CD4-positive, alpha-beta T cell (primary cell): ENCODE measurements at places on chromosomes 1 and 21.

GRCh38 chr1:192809307-192810252, 741 bp downstream of the RGS2 start:
- peak; percentile 52 for DNase-seq

DNA sequence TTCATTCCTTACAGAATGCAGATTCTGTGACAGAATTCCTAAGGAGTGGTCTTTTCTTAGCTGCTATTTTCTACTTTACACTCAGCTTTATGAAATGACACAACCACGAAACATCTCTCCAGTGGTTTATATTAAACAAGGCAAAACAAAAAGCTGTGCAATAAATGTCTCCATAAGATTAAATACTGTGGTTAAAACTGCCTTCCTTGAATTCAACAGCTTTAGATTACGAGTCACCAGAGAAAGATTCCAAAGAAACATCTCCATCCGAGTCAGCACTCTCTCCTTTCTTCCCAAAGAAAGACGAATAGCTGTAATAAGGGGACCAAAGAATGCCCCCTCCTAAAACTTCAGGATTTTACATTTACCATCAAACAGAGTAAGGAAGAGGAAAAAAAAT, 4.6 kb upstream of the C1orf87 start:
- DNase-seq = no peak

DNA sequence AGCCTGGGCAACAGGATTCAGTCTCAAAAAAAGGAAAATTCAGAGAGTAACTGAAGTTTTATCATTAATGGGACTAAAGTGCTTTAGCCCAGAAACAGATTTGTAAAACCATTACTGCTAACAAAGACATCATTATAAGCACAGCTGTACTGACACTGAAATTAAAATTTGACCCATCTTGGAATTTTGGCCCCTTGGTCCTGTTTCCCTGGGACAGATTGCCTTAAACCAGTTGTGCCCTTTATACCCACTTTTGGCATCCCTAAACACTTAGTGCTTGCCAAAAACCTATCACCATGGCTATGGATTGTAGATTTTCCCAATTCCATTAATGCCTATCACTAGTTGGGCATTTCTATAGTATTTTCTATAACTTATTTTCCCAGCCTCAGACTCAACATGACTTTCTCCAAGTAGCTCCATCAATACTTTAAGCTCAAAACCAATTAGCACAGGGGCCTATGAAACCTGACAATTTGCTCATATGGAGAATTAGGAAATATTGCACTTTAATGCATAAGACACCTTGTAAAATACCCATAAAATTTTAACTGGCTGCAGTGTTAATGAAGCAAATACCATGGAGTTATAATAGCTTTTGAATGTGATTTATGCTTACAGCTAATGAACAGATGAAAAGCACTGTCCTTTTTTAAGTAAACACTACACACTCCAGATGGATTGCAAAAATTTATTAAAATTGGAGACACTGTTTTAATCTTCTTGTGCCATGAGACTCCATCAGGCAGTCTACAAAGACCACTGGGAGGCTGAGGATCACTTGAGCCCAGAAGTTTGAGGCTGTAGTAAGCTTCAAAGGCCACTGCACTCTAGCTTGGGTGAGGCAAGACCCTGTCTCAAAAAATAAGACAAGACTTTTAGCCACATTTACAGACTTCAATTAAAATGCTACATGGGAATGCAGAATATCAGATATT, 4.3 kb downstream of the GAS5 start:
- no peak for DNase-seq

DNA sequence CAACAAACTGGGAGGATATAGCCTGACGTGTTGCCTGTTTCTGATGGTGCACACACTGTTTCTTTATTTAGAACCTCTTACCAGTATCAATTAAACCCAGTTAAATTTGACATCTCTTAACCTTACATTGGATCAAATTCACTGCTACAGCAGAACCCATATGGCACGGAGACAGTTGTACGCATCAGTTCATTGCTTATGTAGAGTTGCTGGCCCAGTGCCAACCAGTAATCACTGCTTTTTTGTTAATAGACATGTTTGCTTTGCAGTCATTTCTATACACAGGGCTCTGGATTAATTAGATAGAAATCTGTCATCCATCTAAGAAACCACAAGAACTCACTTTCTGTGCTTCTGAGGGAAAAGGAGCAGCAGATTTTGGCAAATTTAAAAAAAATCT, 154.0 kb downstream of the RWDD3 start:
- no peak for DNase-seq

DNA sequence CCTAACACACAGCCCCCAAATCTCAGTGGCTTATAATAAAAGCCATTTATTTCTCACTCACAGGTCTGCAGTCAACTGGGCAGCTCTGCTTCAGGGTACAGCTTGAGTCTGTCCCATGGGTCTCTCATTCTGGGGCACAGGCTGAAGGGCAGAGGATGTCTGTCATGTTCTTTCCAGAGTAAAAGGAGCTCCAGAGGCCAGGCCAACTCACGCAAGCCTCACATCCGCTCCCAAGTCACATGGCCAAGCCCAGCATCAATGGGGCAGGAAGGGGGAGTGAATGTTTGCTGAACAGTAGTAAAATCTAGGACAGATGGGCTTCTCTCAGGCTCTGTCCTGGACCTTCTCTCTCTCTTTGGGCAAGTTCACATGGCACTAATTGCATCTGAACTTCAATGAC, 7.1 kb upstream of the SSBP3 start:
- DNase-seq = peak; percentile 58

- DNase-seq = no peak
Observed at GRCh38 chr1:173474097-173474779, 2.9 kb upstream of the PRDX6 start.

DNA sequence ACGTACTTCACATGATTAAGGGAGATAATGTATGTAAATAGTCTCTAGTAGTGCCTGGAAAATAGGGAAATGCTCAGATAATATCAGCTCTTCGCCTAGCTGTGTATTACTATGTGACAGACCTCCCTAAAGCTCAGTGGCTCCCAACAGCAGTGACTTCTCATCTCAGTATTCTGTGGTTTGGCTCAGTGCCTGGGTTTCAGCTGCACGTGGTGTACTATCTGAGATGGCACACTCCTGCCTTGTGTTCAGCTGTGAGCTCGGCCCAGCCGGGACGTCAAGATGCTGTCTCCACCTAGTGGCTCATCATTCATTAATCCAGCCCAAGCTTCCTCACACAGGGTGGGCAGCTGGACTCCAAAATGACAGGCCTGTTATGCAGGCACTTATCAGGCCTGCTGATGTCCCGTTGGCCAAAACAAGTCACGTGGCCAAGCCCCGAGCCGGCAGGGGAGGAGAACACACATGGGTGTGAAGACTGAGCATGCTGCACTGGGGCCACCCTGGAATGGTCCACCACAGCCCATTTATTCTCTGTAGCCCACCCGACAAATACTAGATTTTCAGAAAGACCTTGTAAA, 17.8 kb downstream of the SLFNL1 start:
- DNase-seq = peak; percentile 84

- DNase-seq = no peak
Observed at GRCh38 chr1:60982539-60982938, 99.8 kb upstream of the NFIA start.

GRCh38 chr1:164636757-164637156, 77.8 kb downstream of the PBX1 start:
- no peak for DNase-seq

GRCh38 chr1:91502672-91503184, 2.1 kb downstream of the CDC7 start:
- no peak for DNase-seq

GRCh38 chr1:39344394-39345154, 140.1 kb downstream of the MACF1 start:
- DNase-seq = no peak

GRCh38 chr1:112546076-112546475, 37.3 kb downstream of the WNT2B start:
- DNase-seq = no peak
